ENCODE measurements at places on chromosomes 4 and X. TPM values are rescaled to one million over a fixed set of nuclear protein-coding genes. Genes with fewer than 3 reads are reported as not detected.

DNA sequence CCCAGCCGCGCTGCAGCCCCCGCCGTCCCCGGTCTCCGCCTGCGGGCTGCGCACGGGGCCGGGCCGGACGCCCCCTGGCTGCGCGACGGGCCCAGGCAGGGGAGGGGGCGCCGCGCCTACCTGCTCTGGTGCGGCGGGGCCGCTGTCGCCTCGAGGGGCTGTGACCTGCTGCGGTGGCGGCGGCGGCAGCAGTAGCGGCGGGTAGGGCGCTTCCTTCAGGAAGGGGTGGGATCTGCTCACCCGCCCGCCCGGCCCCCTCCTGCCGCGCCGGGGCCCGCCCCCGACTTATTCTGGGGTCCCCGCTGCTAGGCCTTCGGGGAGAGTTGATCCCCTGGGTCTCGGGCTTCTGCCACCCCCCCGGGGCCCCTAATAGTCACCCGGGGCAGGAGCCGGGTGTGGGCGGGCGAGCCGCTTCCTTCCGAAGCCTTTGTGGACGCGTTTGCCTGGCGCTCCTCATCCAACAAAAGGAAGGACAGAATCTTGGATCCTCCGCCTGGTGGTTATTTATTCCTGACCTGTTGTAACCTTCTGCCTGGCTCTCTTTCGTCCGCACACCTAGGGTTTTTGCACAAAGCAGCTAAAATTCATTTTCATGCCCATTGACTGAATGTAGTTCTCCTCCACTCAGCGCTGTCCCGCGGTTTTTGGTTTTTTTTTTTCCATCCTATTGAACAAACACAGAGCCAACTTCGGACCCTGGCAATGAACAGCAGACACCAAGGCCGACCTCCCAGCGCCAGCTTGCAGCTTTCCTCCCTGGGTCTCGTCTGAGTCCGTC, at the start of gene TMEM150C:
Gene TMEM150C, minus strand, starts transcription at position 203 of the 778 bp plus-strand sequence. CDS start 57,331 bp downstream, outside the sequence.
- peaks cover 53% of the 10 kb centered on the region for H3K27me3 ChIP-seq
- no peak within 1 kb of the TSS for H3K27ac ChIP-seq
- no peak for DNase-seq
- H3K4me1 ChIP-seq: peaks cover 12% of the 10 kb centered on the region

DNA sequence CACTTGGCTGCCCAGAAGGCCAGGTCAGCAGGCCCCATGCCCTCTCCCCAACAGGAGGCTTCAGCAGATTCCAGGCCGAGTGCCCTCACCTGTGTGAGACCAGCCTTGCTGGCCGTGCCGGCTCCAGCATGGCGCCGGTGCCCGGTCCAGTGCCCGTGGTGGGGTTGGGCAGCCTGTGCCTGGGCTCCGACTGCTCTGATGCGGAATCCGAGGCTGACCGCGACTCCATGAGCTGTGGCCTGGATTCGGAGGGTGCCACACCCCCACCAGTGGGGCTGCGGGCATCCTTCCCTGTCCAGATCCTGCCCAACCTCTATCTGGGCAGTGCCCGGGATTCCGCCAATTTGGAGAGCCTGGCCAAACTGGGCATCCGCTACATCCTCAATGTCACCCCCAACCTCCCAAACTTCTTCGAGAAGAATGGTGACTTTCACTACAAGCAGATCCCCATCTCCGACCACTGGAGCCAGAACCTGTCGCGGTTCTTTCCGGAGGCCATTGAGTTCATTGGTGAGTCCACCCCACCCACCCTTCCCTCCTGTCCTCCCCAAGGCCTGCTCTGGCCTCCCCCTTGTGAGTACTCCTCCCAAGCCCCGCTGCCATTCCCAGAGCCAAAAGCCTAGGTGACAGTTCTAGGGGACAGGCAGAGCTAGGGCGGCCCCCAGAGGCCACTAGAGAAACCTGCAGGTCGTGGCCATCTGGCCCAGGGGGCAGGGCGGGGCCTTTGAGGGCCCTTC, 2.3 kb downstream of the DUSP9 start:
- no peak overlapping the region for H3K27ac ChIP-seq
- H3K4me1 ChIP-seq: no peaks in the 10 kb centered on the region
- H3K27me3 ChIP-seq: peaks cover 24% of the 10 kb centered on the region
- DNase-seq: peak; percentile 44

DNA sequence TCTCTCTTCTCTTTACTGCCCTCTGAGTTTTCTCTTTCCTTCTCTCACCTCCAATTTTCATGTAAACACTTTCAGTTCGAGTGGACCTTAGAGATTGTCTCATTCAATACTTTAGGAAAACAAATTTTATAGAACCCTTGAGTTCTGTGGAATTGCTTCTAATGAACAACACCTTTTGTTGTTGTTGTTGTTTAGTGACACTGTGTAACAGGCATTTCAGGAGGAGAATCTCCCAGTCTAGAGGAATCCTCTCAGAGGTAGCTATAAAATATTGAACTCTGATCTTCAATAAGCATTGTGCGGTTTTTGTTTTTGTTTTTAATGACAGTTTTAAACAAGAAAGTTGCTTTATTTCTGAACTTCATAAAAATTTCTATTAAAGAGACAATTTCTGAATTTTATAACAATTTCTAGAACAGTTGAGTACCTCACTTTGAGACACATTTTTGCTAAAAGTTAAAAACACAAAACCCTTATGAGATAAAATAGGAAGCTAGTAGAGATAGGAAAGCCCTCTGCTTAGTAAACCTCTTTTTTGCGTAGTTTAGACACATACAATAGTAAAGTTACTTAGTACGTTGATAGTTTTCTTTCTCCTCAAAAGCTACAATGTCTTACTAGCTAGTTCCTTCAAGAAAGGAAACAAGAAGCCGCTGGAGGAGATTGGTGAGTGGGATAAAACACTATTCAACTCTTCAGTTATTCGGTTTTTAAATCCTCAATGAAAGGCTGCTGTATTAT, 38.8 kb downstream of the CLCN3 start:
- no peak overlapping the region for H3K4me3 ChIP-seq
- H3K4me1 ChIP-seq: peaks cover 14% of the 10 kb centered on the region
- no peak for DNase-seq
- no peaks in the 10 kb centered on the region for H3K27me3 ChIP-seq

The ARHGEF38 gene
- total RNA-seq: not detected

The HGFAC gene
- not detected for total RNA-seq

DNA sequence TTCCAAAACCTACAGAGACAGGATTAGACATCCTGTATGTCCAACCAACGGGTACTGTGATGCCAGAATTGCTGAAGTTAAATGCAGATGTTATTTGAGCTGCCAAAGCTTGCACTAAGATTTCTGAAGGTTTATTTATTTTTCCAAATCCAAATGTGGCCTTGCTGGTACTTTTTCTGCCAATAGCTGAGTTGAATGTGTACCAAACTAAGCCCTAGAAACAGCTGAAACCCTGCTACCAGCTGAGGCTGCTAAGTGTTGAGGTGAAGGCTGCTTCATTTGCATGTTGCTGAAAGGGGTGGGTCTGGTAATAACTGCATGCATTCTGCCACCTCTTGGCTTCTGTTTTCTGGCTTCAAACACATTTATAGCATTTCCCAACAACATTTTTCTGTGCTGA, 366.5 kb downstream of the FAT4 start:
- no peaks in the 10 kb centered on the region for H3K36me3 ChIP-seq
- H3K4me3 ChIP-seq: no peak overlapping the region
- no peak for DNase-seq
- no peaks in the 10 kb centered on the region for H3K4me1 ChIP-seq

DNA sequence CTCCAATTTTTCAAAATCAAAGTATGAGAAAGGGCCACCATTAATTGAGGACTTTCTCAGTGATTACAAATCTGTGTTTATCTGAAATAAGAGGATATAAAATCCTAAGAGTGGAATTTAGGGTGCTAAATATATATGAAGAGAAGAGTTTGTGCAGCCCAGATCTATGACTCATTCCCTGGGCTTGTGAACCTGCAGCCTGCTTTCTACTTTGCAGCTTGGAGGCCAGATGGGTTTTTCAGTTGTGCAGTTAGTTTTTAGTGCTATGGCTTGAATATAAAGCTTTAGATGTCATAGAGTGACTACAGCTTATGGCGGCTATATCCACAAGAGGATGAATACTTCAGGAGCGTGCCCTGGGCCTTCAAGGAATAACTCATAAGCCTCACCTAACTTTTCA, 1391.1 kb downstream of the FSTL5 start:
- H3K4me3 ChIP-seq: no peak overlapping the region
- no peak overlapping the region for H3K27ac ChIP-seq
- H3K4me1 ChIP-seq: no peaks in the 10 kb centered on the region
- H3K36me3 ChIP-seq: no peaks in the 10 kb centered on the region
- no peaks in the 10 kb centered on the region for H3K27me3 ChIP-seq

The HPGDS gene
- total RNA-seq: not detected

DNA sequence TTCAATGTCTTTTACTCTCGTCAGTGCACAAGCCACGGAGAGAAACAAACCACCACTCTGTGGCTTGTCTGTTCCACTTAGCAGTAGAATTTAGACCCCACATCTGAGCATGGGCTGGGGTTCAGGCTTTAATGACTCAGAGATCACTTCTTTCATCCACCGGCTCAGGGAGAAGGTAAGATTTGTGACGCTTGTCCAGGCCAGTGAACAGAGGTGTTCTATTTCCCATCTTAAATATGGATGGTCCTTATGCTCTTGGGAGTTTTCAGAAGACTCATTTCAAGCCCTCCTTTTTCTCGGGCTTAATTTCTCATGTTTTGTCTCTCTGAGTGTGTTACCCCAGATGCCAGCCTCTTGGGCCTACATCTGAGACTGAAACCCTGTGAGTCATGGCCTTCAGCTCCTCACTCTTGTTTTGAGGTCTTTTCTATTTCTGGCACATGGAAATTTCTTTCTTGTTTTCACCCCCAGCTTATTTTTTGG, 127.4 kb upstream of the SFRP2 start:
- no peak overlapping the region for H3K27ac ChIP-seq
- H3K36me3 ChIP-seq: no peaks in the 10 kb centered on the region
- H3K4me3 ChIP-seq: no peak overlapping the region

The DAPP1 gene
- total RNA-seq: 17.5 TPM

DNA sequence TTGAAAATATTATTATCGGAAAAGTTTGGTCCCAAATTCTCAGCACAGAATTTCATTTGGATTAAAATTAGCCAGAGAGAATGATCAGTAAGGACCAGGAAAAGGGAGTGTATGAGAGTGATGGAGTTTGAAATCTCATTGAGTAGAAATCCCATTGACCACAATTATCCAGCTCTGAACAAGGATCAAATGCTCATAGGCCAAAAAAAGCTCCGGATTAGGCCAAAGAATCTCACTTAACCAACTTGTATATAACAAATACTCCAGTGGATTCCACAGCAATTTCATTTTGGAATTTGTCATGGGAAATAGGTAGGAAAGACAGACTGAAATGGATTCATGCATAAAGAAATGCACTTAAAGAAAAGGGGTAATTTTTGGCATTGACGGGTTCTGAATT, 83.9 kb upstream of the SORBS2 start:
- H3K27ac ChIP-seq: no peak overlapping the region
- H3K4me3 ChIP-seq: no peak overlapping the region
- no peaks in the 10 kb centered on the region for H3K36me3 ChIP-seq
- H3K4me1 ChIP-seq: no peaks in the 10 kb centered on the region

DNA sequence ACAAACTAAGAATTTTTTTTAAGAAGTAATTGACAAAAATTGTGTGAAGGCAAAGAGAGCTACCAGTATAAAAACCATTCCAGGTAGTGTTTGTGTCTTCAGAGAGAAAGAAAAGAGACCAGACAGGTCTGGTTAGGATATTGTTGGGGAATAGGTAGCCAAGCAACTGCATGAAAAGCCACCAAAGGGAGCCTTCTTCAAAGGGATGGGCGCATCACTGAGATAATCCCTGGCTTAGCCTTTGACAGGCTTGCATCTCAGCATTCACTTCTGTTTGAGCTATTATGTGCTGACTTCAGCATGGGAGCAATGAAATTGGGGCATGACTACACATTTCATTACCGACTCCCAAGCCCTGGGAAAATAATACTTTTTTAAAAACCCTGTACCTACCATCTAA, 496.6 kb downstream of the IL1RAPL1 start:
- no peaks in the 10 kb centered on the region for H3K4me1 ChIP-seq
- H3K27me3 ChIP-seq: no peaks in the 10 kb centered on the region
- DNase-seq: no peak
- no peaks in the 10 kb centered on the region for H3K36me3 ChIP-seq
- H3K4me3 ChIP-seq: no peak overlapping the region

DNA sequence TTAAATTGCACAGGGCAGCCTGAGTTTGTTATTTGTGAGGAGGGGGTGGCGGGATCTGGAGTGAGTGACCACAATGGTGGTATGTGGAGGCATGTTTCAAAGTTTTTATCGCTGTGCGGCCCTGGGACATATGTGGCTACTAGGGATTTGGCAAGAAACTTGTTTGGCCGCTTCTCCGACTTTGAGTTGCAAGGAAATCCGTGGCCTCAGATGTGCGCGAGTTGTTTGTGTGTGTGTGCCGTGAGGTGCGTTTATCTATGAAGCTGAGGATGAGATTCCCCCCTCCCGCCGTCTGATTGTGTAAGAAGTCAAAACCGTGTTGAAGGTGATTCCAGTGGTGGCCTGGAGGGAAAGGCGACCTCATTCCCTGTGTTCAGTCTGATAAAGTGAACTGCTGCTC, 1.4 kb downstream of the JADE3 start:
- H3K4me1 ChIP-seq: peaks cover 6% of the 10 kb centered on the region
- no peaks in the 10 kb centered on the region for H3K36me3 ChIP-seq
- DNase-seq: no peak

GRCh38 chr4:19293781-19294180, 957.9 kb upstream of the SLIT2 start:
- no peak for DNase-seq
- H3K4me1 ChIP-seq: no peaks in the 10 kb centered on the region
- no peak overlapping the region for H3K4me3 ChIP-seq
- no peaks in the 10 kb centered on the region for H3K36me3 ChIP-seq
- no peaks in the 10 kb centered on the region for H3K27me3 ChIP-seq

- no peak for DNase-seq
- H3K4me1 ChIP-seq: no peaks in the 10 kb centered on the region
- no peak overlapping the region for H3K27ac ChIP-seq
- no peaks in the 10 kb centered on the region for H3K36me3 ChIP-seq
- H3K27me3 ChIP-seq: no peaks in the 10 kb centered on the region
Observed at GRCh38 chr4:8703857-8704495, 111.4 kb downstream of the CPZ start.
